ENCODE measurements at places on chromosomes 4 and X. TPM values are rescaled to one million over a fixed set of nuclear protein-coding genes. Genes with fewer than 3 reads are reported as not detected.

BTC gene
- total RNA-seq: 0.43 TPM

RAB41 gene
- total RNA-seq: not detected

NMU gene
- total RNA-seq: not detected

NKX3-2 gene
- not detected for total RNA-seq

CPLX1 gene
- not detected for total RNA-seq

PTTG2 gene
- not detected for total RNA-seq

TCEAL4 gene
- total RNA-seq: 43.1 TPM

CBR4 gene
- total RNA-seq: 13.8 TPM

CT45A1 gene
- total RNA-seq: not detected

PLP1 gene
- 0.18 TPM for total RNA-seq

PABPC1L2B gene
- not detected for total RNA-seq

CACNA1F gene
- total RNA-seq: not detected

MAP7D3 gene
- total RNA-seq: 10.2 TPM

ADH1B gene
- 81.4 TPM for total RNA-seq

SPANXD gene
- not detected for total RNA-seq

SMIM31 gene
- total RNA-seq: not detected

SSX2 gene
- not detected for total RNA-seq

NUP62CL gene
- total RNA-seq: 0.14 TPM

SCML2 gene
- total RNA-seq: 0.71 TPM

SMAD1 gene
- 12.5 TPM for total RNA-seq

PPARGC1A gene
- total RNA-seq: 0.43 TPM

ERVMER34-1 gene
- under 0.01 TPM for total RNA-seq

FAM241A gene
- total RNA-seq: 0.85 TPM

IGFBP7 gene
- 405 TPM for total RNA-seq

SRPX2 gene
- total RNA-seq: 29.2 TPM

Measured in smooth muscle cell of bladder (primary cell).